A549 treated with DMSO at 1 μM for 4 hours (cell line): ENCODE measurements at places on chromosomes 5 and 9. TPM values are rescaled to one million over a fixed set of nuclear protein-coding genes. Genes with fewer than 3 reads are reported as not detected.

Gene FOXD4L6
- total RNA-seq: 0.15 TPM in 1 of 5 replicates, not detected in the others

Gene SLCO4C1
- total RNA-seq: 0.03 TPM in 1 of 5 replicates, not detected in the others

Gene SVEP1
- total RNA-seq: 1.4 to 1.9 TPM (median 1.8 TPM) in 5 replicates

Gene SHISAL2B
- total RNA-seq: not detected in 5 replicates

Gene C5orf52
- not detected in 5 replicates for total RNA-seq

Gene GHR
- total RNA-seq: 0.01 to 0.03 TPM (median 0.02 TPM) in 3 of 5 replicates, not detected in the others

Gene SFXN1
- total RNA-seq: 95.6 to 121 TPM (median 102 TPM) in 5 replicates

Gene RLN2
- total RNA-seq: 0.19 to 0.47 TPM (median 0.24 TPM) in 4 of 5 replicates, not detected in the other

Gene YTHDC2
- 7.4 to 9.5 TPM (median 8.7 TPM) in 5 replicates for total RNA-seq

Gene NEUROG1
- total RNA-seq: not detected in 5 replicates

Gene LCN9
- not detected in 5 replicates for total RNA-seq

Gene GARIN3
- not detected in 5 replicates for total RNA-seq

Gene FOXD4
- total RNA-seq: 0.27 to 0.58 TPM (median 0.47 TPM) in 5 replicates

Gene ACTBL2
- total RNA-seq: 0.02 to 0.09 TPM (median 0.06 TPM) in 5 replicates
